ENCODE measurements at places on chromosomes 1 and 21.

DNA sequence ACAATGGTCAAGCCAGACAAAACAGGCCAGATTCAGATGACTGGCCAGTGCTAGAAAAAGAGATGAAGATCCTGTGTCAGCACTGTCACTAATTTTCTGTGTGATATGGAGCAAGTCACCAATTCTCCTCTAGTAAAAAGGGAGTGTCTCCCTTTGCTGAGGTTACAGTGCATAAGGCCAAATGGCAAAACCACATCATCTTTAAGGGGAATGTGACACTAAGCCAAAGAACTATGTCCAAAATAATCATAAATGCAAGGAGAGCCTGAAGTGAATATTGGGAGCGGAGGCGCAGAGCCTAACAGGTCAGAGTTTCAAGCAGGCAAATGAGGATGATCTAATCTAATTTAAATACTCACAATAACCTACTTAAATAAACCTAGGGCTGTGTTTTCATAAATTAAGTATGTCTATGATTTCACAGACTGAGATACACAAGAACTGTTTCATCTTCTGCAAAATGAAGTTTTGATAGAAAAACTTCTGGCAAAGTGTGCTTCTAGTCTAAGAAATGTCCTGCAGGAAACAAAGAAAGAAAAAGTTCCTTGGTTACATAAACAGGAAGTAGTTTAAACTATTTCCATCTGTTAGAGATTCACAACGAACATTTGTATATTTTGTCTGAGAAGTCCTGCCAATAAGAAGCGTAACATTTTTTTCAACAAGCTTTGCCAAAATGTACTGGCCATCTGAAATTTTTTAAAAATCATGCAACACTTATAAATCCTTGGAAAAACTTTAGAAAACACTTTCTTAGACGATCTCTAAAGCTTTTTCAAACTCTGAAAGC, 290.2 kb downstream of the LRRC40 start:
- peak; percentile 72 for DNase-seq

- DNase-seq = no peak
Measured at GRCh38 chr1:32321712-32322291, 14.2 kb downstream of the MARCKSL1 start.

DNA sequence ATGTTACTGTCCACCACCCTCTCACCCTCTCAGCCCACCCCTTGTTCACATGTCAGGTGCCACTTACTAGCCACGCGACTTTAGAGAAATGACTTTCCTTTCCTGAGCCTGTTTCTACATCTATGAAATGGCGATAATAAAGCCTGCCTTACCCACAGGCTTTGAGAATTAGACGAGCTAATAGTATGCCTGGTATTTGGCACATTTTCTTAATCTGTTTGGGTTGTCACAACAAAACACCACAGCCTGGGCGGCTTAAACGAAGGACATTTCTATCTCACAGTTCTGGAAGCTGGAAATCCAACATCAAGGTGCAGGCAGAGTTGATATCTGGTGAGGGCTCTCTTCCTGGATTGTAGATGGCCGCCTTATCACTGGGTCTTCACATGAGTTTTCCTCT, 273.9 kb upstream of the FMN2 start:
- DNase-seq = no peak

DNA sequence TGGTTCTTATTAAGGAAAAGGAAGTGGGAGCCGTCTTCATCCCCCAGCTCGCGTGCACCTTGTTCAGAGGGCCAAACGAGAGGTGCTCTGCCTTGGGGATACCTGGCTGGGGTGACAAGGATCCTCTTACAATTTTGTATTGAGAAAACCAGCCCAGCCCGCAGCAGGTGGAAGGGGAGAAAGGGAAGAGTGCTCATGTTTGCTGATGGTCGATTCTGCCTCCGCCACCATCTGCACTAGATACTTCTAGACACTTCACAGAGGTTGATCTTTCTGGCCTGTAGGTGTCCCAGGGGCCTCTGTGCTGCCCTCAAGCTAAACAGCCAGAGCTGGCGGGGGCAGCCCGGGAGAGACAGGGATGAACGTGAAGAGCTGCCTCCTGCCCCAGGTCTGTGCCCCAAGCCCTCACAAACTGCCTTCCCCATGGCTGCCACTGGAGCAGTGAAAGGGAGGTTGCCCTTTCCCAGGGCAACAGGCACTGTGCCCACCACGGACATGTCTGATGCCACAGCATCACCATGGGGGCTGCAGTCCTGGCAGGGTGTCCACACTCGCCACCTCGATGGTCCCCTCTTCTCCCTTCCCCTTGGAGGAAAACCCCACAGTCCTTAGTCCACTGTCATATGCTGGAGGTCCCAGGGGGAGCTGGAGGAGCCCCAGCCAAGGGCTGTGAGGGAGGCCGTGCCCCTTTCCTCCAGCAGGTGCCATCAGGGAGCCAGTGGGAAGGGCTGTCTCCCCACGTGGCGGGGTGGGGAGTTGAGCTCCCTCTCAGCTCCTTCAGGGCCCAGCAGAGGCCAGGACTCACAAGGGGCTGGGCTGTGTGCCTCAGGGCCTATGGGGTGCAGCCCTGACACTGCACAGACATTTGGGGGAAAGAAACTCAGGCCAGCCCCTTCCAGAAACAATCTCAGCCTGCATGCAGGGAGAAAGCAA, 8.1 kb downstream of the ADPRS start:
- DNase-seq = no peak

- DNase-seq = no peak
Measured at GRCh38 chr21:36163750-36164741, 7.4 kb downstream of the DOP1B start.

DNA sequence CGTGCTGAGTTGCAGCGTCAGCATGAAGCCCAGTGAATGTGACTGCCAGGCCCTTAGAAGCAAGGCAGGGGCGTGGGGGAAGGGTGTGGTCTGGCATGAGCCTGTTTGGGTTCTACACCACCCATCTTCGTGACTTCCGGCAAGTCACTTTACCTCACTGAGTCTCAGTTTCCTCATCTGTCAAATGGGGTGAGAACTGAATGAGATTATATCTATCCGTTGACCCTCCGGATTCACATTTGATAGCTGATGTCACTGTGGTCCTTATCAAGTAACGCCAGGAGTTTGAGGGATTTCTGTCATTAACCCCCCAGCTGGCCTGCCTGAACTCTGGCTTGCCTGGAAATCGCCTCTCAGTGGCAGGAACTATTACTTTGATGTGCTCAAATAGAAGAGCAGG, 15.6 kb downstream of the MRPL37 start:
- no peak for DNase-seq

DNA sequence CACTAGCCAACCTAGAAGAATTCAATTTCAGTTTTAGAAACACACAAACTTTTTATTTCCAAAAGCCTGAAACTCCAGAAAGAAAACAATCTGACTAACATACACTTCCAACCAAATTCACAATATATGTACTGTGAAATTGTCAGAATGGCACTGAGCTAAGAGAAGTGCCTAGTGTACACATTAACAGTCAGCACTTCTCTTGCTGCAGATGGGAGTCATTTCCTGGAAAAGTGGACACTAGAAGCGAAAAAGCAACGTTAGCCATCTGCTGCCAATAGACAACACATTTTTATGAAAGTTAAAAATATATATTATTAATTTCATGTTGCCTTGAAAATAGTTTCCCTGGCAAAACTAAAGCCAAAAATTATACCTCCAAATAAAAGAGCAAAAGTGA, 66.1 kb downstream of the EPS15 start:
- DNase-seq = no peak

DNA sequence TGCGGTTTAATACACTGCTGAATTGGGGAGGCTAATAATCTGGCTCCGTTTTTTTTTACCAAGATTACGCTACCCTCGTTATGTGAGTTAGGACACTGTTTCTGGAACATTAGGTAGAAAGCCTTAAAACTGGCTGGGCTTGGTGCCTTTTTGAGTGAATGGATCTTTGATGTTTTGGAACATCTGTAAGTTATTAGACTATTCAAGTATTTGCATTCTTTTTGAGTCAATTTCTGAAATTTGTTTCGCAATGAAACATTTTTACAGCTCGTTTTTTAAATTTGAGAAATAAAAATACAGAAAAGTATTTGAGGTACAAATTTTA, 106.9 kb downstream of the LTN1 start:
- DNase-seq = peak; percentile 63

DNA sequence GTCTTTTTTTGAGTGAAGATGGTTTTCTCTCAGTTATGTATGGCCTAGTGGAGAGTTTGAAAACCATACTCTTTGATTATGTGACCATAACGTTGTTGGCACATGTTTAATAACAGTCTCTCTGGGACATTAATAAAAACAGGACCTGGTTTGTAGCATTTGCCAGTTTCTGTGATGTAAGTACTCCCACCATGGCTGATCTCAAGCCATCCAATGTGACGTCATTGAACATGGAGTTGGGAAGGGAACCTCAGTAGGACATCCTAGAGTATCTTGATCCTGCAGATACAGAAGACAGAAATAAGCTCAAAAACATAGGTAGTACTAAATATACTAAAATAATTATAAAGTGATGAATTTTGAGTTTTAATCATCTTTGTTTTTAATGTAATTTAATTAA, 107.0 kb downstream of the ACTL8 start:
- no peak for DNase-seq

DNA sequence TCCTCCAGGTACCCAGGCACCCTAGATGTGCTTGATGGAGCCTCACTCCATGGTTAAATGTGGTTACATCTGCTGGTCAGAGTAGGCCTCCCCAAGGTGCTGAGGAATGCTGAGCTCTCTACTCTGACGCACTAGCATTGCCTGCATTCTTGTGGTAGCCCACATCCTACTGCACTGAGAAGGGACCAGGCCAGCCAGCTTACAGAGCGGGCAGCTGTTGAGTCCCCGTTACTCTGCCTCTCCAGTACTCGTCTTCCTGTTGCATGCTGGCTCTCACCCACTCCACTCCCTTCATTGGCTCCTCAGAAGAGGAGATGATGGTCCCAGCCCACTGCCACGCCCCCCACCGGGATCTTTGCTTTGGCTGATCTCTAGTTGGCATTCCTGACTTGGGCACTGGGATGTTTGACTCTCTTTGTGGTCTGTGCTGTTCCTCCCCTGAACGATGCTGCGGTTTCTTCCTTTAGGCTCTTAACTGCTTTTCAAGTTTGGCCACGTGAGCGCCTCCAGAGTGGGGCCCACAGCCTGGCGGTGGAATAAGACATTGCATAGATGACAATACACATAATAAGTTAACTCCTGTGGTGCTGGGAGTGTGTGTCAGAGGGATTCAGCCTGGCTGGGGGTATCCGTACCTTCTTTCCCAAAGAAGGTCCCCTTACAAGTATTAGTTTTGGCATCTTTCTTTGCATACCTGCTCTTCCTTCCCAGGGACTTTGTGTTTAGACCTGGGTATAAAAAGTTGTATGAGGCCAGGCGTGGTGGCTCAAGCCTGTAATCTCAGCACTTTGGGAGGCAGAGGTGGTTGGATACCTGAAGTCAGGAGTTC, 18.6 kb downstream of the AZIN2 start:
- peak; percentile 100 for DNase-seq

GRCh38 chr1:43522431-43522775, 8.3 kb upstream of the PTPRF start:
- no peak for DNase-seq

GRCh38 chr1:23593556-23594148, 34.4 kb upstream of the ID3 start:
- DNase-seq = no peak

All from fibroblast of the aortic adventitia (primary cell).